ENCODE measurements at places on chromosomes 12 and 14.

DNA sequence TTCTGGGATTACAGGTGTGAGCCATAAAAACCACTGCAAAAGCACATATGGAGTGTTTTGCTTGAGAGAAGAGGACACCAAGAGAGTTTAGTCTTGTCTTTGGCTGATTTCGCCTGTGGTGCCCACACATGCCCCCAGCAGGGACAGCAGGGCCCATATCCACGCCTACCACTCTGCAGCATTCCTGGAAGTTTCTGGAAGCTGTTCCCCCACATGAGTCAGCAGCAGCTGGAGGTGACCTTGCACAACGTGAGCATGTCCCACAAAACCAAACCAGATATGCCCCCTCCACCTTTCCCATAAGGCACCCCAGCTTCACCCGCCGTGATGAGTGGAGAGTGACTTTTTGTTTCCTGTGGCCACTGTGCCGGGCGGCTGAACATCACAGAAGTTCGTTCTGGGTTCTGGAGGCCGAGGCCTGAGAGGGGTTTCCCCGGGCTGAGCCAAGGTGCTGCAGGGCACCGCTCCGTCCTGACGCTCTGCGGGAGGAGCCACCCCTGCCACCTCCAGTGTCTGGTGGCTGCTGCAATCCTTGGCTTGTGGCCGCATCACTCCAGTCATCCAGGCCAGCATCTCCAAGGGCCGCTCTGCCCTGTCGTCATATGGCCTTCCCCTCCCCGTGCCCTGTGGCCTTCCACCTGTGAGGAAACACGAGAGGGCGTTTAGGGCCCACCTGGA is 4.7 kb downstream of the ASPG start:
- DNase-seq = no peak

- no peak for DNase-seq
Observed at GRCh38 chr14:65103150-65103760, 938 bp upstream of the MAX start.

GRCh38 chr12:27280412-27280811 is 36.3 kb downstream of the STK38L start:
- no peak for DNase-seq

DNA sequence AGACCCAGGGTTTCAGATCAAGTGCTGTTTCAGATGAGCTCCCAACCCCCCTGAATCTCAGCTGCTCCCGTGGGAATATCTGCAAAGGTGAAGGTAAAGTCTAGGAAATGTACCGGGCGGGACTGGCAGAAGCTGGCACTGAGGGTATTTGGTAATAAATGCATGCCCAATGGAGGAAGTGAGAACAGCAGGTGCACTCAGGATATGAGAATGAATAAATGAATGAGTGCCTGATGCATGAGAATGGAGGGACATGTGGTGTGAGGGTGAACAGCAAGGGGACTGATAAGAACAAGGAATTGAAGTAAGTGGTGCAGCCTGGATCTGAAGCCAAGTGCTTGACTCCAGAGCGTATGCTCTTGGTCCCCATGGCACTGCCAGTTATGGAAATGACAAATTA is 11.6 kb downstream of the RAPGEF3 start:
- no peak for DNase-seq

GRCh38 chr12:57583008-57583831 is 7.8 kb upstream of the PIP4K2C start:
- peak; percentile 56 for DNase-seq

DNA sequence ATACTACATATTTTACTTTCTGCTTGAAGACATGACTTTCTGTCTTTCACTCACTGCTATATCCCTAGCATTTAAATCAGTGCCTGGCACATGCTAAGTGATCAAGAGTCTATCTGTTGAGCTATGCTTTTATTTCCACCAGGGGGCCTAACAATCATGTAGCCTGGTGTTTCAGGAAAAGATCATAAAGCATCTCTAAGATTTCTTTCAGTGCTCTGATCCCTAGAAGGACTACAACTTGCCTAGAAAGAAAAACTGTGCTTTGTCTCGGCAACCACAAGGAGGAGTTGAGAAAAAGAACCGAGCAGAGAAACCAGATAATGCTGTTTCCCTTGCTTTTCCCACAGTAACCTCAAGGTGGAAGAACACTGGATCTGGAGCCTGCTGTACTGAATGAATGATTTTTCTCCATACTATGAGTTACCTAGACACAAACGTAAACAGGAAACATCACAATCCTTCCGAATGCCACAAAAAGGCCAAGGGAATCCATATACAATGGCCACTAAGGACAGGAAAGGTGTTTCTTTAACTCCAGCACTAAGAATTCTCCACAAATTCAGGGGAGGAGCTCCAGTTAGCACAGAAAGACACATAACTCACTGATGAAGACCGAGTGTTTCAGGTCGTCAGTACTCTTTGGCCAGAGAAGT is 1.2 kb downstream of the CRY1 start:
- peak; percentile 38 for DNase-seq

GRCh38 chr12:80868576-80868975 is 69.2 kb downstream of the LIN7A start:
- no peak for DNase-seq

- DNase-seq = no peak
Observed at GRCh38 chr14:71855399-71856036, 76.7 kb upstream of the RGS6 start.

DNA sequence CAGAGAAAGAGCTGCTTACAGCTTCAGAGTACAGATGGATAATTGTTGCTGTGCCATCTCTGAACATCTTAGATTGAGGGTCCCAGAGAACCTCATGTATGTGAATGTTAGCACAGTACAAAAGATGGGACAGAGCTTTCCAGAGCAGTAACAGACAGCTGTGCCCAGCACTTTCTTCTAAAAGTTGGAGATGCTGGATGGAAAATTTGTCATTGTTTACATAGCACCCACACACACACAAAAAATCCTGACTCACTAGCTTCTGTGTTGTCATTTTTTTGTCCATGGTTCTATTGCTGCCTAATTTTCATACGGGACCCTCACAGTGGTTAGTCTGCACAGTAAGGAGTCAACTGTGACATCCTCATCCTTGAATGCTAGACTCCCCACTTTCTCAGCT is 374.7 kb downstream of the DIO2 start:
- no peak for DNase-seq

DNA sequence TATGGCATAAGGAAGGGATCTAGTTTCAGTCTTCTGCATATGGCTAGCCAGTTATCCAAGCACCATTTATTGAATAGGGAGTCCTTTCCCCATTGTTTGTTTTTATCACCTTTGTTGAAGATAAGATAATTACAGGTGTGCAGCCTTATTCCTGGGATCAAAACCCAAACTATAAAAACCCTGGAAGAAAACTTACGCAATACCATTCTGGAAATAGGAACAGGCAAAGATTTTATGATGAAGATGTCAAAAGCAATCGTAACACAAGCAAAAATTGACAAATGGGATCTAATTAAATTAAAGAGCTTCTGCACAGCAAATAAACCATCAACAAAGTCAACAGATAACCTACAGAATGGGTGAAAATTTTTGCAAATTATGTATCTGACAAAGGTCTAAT is 128.5 kb upstream of the DCN start:
- no peak for DNase-seq

DNA sequence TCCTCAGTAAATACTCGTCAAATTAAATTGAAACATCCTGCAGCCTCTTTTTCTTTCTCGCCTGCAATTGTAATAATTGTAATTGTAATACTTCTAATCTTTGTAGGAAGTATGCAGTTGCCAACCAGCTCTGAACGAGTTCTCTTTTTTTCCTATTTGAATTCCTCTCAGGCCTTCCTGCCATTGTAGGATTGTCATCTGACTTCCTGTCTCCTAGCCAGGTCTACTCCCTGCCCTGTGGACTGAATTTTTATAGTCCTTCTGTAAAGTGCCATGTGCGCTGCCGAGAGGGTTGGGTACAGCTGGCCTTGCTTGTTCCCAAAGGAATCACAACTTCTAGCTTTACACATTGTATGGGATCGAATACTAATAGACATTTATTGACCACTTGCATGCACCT is 183.3 kb downstream of the SSPN start:
- DNase-seq = no peak

DNA sequence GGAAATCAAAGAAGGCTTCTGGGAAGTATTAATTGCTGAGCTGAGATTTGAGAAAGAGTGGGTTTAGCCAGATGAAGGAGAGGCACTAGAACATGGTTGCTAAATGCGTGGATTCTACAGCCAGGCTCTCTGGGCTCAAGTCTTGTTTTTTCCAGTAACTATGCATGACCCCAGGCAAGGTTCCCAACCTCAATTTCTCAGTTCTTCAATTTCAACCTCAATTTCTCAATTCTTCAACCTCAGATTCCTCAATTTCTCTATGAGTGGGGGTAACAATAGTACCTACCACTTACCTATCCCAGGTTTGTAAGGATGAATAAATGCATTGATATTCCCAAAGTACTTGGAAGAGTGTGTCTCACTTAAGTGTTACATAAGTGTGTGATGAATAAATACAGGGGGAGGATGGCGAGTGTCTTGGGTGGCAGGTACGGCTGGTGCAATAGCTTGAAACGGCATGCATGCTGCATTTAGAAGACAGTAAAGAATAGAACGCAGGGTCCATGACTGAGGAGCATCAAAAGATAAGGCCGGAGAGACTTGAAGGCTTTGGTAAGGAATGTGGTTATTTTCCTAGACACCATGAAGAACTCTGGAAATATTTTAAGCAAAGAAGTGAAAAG is 149.1 kb upstream of the ATP2B1 start:
- DNase-seq = no peak

DNA sequence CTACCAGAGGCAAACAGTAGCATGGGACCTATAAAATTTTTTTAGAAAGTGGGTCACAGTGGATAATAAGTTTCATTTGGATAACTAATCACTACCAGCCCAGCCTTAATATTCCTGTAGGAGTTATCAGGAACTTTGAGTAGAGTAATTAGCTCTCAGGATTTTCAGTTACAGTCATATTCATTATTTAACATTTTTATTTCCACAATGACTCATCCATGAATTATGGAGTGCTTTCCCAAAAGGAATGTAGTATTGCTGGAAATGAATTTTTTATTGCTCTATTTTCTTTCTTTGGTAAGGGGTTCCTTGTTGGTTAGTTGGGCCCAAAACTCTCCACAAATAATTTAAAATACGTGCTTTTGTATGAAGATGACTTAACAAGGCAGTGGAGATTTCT is 53.7 kb downstream of the ERC1 start:
- DNase-seq = no peak

Measured in NCI-H1417 treated with DMSO at 0.1 percent for 48 hours (cell line).